Activated CD4-positive, alpha-beta T cell treated with anti-CD3 and anti-CD28 coated beads, Interleukin-2, amount 50 U/mL, for 4 hours (primary cell): ENCODE measurements at places on chromosomes 7 and 10.

DNA sequence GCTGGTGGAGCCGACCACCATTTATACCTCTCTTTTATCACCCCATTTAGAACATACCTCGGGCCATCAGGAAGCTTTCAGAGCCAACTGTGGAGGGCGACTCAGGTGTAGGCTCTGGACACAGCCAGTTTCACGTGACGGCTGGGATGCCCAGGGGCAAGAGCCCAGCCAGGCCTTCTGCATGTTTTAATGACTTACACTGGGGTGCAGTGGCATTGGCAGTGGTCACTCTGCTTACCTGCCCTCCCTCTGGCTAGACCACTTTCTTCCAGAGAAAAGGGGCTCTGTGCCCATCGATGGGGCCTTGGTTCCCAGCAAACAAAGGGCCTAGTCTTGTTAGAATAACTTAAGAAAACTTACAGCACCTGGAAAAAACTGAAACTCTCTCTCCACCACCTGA lies 50.0 kb downstream of the PNLIPRP2 start:
- DNase-seq, result no peak

DNA sequence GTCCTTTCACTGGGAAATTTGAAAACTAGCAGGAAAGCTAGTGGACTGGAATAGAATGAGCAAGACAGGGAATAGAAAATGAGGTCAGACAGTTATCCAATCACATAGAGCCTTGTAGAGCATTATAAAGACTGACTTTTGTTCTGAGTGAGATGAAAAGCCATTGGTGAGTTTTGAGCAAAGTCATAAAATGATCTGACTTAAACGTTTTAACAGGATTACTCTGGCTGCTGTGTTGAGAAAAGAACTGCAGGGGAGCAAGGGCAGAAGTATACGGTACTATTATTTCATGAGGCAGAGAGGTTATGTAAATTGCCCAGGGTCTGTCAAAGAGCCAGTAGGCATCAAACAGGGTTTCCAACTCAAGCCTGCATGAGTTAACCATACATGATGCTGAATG lies 393.4 kb downstream of the TFEC start:
- no peak for DNase-seq

- DNase-seq, result no peak
Observed at GRCh38 chr7:127530148-127530547, 55.2 kb downstream of the GCC1 start.

GRCh38 chr7:74178632-74179031 lies 4.5 kb downstream of the EIF4H start:
- DNase-seq, result no peak

GRCh38 chr7:43482679-43483252 lies 100.1 kb upstream of the STK17A start:
- DNase-seq, result no peak

DNA sequence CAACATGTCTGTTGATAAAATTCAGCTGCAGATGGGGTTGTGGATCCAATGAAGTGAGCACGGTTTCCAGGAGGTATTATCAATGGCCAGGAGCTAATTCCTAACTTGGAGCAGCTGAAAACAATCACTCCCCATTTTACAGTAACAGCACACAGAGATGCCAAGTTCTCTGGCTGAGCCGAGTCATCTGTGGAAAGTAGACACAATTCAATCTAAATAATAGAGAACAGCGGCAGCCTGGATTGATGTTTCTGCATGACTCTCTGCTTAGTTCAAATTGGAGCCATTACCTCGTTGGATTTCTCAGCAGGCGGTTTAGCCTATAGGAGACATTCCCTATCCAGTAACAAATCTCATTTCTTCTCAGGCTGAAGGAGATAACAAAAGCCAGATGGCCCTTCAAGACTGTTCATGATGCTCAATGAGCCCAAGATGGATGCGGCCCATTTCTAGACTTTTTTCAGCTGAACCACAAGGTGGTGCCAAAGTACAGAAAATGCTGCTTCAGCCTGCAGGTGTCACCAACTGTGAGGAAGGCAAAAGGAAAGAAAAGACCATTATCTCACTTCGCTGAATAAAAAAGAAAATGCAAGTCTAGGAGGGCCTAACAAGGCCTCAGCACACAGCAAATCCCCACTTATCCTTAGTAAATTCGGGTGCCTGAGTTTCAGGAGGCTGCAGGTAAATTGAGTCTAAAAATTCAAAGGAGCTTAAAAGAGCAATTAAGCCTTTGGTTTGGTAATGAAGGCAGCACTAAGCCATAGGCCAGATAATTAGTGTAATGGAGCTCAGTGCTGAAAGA lies 83.7 kb downstream of the SLC16A9 start:
- peak; percentile 6 for DNase-seq

GRCh38 chr10:109912335-109913281 lies 10.7 kb downstream of the XPNPEP1 start:
- no peak for DNase-seq

- DNase-seq, result no peak
Observed at GRCh38 chr10:69259547-69260243, 18.6 kb upstream of the HK1 start.

- no peak for DNase-seq
Observed at GRCh38 chr10:722281-723060, 33.0 kb upstream of the DIP2C start.

DNA sequence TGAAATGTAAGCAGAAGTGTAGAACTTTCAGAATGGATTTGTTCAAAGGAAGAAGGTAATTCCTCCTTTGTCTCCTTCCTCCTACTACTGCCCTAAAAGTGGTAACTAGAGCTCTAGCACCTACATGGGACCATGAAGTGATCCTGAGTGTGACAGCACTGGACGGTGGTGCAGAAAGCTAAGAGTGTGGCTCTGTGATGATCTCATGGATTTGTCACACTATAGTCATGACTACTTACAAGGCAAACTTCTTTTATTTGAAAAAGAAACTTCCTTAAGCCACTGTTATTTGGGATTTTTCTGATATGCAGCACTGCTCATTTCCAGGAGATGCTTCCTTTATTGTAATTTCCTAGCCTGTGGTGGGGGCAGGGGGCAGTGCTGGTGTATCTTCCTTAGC lies 5.8 kb upstream of the FHIP2A start:
- DNase-seq, result no peak
